ENCODE measurements at places on chromosomes 7 and 10.

DNA sequence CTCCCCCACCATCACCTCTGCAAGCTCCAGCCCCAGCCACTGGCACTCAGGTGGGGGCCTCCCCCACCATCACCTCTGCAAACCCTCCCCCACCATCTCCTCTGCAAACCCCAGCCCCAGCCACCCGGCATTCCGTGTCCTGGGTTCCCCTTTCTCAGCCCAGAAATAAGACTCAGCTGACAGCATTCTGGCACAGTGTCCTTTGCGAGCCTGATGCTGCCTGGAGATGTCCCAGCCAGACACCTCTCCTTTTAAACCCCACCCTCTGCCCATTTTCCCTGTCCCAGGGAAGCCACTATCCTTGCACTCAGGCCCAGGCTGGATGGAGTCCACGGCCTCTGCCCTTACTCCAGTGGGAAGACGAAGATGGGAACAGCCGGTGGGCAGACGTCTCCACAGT is 49.8 kb downstream of the ELFN1 start:
- DNase-seq, result no peak

DNA sequence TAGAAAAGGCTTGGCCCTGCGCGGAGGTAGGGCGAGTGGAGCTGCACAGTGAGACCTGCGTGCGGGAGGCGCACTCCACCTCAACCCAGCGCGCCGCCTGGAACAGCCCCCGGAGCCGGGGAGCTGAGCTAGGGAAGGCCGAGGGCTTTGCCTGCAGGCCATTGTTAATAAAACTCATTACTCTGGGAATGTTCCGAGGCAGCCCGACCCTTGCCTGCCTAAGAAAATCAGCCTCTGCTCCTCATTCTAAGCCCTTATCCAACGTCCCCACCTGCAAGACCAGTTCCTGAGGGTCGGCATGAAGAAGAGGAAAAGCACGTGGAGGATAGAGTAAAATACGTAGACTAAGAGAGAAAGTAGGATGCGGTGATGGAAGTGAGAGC is 55.3 kb downstream of the C7orf25 start:
- DNase-seq, result no peak

DNA sequence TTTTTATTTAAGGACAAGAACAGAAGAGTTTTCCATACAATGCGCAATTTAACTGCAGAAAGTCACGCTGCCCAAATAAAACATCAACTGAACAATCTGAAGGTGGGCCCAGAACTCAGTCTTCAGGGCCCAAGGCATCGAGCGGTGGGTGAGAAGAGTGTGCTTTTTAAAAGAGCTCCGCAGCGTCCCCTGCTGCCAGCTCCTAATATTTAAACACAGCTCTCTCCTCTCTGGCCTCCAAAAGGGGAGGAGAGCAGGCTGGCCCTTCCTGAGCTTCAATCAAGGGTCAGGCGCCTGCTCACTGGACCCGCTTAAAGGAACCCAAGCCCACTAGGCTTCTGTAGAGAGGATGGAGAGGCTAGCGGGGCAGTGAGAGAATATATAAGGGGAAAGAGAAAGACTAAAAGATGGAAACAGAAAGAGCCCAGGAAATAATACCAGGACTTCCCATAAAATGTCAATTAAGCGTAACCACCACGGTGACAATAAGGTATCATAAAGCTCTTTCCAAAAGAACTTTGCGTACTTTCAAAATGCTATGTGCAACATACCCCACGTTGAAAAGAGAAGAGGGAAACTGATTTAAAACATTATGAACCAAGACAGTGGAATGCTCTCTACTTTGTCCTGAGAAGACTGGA is 2.8 kb downstream of the FAM53B start:
- peak; percentile 61 for DNase-seq

GRCh38 chr7:108057951-108058481 is 55.1 kb upstream of the LAMB1 start:
- DNase-seq, result no peak

DNA sequence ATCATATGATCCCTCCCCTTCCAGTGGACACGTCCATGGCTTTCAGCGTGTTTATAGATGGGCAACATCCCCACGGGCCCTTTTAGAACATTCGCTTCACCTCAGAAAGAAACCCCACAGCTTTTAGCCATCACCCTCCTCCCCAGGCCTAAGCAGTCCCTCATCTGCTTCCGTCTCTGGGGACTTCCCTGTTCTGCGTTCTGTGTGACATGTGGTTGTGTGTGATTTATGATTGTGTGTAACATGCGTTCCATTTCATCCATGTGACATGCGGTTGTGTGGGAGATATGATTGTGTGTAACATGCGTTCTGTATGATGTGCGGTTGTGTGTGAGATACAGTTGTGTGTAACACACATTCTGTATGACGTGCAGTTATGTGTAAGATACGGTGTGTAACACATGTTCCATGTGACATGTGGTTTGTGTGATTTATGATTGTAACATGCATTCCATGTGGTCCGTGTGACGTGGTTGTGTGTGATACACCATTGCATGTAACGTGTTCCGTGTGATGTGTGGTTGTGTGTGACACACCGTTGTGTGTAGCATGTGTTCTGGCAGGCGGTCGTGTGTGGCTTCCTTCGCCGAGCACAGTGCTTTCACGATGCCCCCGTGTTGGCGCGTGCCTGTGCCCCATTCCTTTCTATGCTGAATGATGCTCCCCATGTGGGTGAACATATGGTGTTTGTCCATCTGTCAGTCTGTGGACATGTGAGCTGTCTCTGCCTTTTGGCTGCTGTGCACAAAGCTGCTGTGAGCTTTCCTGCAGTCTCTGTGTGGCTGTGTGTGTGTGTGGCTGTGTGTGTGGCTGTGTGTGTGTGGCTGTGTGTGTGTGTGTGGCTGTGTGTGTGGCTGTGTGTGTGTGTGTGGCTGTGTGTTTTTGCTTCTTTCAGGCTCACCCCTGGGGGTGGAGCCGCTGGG is 26.2 kb downstream of the PWWP2B start:
- DNase-seq, result no peak

GRCh38 chr7:48089046-48090003 is at the start of gene UPP1:
UPP1 (plus strand) TSS chr7:48089265; CDS start chr7:48094784, 5,519 bp downstream.
- peak; percentile 83 for DNase-seq

DNA sequence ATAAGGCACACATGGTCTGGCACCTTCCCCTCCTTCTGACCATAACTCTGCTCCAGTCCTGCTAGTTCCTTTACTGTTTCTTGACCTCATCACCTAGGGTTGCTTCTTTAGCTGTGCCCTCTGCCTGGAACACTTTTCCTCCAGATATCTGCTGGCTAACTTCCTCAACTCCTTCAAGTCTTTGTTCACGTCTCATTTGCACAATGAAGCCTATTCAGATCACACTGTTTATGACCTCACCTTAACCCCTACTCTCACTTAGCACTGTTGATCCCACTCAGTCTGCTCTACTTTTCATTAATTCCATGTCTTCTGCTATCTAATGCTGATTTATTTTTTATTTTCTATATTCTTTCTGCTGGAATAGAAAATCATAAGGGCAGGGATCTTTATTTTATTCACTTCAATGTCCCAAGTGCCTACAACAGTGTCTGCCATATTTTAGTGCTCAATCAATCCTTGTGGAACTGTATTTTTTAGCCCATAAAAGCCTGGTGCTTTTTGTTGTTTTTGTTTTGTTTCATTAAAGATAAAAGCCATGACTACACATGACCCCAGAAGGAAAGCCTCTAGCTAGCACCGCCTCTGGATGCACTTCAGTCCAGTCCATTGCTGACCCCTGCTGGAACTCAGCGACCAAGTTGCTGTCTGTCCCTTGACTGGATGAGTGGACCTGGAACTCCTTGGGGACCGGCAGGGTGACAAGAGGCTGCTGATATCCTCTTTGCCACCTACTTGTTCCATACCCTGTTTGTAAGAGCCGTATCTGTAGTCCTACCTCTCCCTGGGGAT is 12.3 kb downstream of the KLF14 start:
- no peak for DNase-seq

- no peak for DNase-seq
These were observed 112.7 kb downstream of the REEP3 start for GRCh38 chr10:63633677-63634487.

DNA sequence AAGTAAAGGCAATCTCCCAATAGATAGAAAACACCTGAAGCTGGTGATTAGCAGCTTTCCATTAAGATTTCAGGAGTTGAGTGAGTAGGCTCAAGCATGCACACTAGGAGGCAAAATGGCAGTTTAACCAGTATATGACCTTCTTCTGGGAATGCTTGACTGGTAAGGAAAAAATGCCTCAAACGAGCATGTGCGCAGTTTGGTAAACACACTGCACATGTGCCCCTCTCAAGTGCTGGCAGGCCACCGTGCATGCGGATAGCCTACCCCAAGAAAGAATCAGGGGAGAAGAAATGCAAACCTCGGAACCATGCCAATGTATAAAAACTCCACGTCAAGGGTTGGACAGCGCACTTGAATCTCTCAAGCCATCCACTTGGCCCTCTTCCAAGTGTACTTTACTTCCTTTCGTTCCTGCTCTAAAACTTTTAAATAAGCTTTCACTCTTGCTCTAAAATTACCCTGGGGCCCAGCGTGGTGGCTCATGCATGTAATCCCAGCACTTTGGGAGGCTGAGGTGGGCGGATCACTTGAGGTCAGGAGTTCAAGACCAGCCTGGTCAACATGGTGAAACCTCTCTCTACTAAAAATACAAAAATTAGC is 98.8 kb upstream of the CDK1 start:
- no peak for DNase-seq

- no peak for DNase-seq
These were observed 43.8 kb upstream of the CSTF2T start for GRCh38 chr10:51743146-51743545.

DNA sequence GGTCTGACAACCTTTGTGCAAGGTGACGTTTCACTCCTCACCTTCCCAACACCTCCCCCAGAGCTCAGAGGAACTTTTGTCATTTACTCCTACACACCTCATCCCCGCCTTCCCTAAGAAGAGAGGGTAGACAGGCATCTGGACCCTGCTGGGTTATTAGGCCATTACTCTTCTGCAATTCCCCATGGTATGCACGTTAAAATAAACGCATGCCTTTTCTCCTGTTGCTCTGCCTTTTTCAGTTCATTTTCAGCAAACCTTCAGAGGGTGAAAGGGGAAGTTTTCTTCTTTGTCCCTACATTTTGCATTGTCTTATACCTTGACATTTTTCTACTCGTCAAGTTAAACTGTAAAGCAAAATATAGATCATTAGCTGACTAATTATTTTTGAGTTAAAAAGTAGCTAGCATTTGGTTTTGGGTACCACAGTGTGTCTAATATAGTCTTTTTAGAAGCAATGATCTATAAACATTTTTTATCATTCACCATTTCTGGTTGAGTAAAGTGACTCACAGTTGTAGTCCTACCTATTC is 10.5 kb upstream of the EDRF1 start:
- no peak for DNase-seq

- DNase-seq, result no peak
These were observed 64.6 kb downstream of the ALOX5 start for GRCh38 chr10:45438466-45439090.

GRCh38 chr7:135508883-135509588 is 866 bp downstream of the CNOT4 start:
- no peak for DNase-seq

DNA sequence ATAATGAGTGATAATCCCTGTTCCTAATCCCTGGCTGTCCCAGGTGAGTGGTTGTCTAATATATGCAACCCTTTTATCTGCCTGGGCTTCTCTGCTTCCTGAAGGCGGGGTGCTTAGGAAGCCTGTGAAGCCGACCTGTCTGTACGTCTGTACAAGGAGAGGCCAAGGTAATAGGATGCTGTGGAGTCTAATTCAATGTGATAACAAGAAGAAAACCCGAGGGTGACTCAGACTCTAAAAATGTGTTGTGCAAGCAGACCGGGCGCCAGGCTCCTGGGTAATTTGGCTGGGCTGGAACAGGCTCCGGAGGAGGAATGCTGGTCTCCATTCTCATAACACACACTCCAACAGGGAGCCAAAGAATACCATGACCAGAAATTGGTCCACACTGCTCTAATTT is 43.6 kb downstream of the THNSL1 start:
- no peak for DNase-seq

- no peak for DNase-seq
These were observed 22.4 kb downstream of the ARID5B start for GRCh38 chr10:61923950-61924274.

DNA sequence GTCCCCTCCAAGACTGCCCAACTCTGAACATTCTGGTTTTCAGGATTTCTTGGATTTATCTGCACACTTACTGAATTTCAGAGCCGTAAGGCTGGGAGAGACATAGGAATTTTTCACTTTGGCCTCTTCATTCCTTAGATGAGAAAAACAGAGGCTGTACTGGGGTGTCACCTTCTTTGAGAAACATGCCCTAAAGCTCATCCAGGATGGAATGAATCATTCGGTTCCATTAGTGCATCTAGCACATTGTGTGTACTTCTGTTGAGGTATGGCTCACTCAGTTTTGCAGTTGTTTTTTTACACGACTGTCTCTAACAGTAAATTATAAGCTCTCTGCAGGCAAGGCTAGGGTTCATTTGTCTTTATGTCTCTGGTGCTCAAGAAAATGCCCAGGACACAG is 383.4 kb downstream of the GATA3 start:
- no peak for DNase-seq
